Type B pancreatic cell (in vitro differentiated cells): ENCODE measurements at places on chromosomes 3 and 15.

DNA sequence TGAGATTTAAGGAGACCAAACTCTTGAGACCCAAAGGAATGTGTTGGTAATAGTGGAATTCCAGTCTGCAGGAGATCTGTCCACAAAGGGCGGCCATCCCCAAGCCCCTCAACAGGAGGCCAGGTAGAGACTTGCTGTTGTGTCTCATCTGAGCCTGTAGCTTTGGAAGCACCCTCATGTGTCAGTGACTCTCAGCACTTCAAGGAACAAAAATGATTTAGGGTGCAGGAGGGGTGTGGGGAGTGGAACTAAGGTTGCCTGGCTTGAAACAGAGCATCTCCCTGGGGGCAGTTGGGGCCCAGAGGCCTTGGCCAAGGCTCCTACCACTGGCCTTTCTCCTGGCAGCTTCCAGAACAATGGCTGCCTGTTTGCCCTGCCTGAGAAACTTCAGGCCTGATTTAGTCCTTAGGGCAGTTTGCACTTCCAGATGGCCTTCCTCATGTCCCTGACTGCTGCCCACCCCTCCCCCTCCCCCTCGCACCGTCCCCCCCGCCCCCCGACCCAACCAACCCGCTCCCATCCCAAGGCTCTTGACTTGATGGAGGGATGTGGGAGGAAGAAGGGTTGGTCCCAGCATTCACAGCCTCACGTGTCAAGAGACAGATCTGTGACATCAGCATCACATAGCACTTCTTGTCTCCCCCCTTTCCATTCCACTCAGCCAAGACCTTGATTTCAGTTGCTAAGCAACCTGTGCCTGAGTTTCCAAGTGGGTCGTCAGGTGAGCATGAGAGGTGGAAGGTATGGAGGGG lies 77.1 kb downstream of the CORO2B start:
- no peak for DNase-seq

DNA sequence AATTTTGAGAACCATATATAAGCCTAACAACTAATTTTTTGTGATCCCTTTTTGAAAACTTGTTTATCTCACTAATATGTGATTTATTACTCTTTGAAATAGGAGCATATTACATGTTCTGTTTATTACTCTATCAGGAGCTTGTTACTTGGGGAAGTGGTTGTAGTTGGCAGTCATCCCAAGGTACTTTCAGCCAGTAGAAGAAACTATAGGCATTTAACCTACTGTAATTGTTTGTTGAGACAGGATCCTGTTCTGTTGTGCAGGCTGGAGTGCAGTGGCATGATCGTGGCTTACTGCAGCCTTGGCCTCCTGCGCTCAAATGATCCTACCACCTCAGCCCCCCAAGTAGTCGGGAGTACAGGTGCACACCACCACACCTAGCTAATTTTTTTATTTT lies 195.6 kb downstream of the TCF12 start:
- no peak for DNase-seq

DNA sequence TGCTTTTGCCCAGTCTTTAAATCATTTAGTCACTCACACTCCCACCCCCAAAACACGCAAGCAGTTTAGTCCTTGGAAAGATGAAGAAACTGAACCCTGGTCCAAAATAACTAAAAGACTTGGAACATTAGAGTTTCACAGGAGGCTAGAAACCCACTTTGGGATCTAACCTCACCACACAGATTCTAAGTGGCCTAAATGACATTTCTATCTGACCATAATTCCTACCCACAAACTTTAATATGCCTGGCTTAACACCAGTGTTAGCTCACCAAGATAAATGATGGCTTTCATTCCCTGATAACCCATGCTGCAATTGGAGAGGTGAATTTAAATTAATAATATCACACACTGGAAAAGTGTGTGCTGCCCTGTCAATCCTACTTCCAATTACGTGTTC lies 295.3 kb upstream of the UBE2E2 start:
- DNase-seq = no peak

DNA sequence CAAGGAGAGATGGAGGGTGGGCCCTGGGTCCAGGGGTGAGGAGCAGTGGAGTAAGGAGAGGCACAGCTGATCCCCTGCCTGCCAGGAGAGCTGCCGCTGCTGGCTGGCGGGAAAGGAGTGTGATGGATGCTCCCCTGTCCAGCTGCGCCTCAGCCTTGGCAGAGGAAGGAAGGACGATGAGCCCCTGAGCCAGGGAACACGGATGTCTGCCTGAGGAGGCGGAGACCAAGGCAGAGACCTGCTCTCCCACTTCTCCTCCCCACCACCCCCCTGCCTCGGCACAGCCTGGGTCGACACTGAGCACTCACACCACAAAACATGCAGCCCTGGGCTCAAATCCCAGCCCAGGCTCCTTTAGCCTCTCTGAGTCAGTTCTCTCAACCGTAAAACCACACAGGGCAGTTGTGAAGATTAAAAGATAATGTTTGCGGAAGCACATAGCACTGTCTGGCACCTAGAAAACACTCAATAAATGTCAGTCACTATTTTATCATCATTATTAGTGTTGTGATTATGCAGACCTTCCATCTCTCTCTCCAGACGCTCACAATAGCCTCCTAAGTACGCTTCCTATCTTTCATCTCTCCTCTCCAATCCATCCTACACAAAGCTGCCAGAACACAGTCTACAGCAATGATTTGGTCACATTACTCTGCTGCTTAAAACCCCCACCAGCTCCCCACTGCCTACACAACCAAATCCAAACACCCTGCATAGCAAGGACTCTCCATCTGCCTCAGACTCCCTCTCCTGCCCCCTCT lies 52.2 kb downstream of the SEMA5B start:
- DNase-seq = no peak

- no peak for DNase-seq
Measured at GRCh38 chr3:14285548-14285925, 106.9 kb downstream of the LSM3 start.

DNA sequence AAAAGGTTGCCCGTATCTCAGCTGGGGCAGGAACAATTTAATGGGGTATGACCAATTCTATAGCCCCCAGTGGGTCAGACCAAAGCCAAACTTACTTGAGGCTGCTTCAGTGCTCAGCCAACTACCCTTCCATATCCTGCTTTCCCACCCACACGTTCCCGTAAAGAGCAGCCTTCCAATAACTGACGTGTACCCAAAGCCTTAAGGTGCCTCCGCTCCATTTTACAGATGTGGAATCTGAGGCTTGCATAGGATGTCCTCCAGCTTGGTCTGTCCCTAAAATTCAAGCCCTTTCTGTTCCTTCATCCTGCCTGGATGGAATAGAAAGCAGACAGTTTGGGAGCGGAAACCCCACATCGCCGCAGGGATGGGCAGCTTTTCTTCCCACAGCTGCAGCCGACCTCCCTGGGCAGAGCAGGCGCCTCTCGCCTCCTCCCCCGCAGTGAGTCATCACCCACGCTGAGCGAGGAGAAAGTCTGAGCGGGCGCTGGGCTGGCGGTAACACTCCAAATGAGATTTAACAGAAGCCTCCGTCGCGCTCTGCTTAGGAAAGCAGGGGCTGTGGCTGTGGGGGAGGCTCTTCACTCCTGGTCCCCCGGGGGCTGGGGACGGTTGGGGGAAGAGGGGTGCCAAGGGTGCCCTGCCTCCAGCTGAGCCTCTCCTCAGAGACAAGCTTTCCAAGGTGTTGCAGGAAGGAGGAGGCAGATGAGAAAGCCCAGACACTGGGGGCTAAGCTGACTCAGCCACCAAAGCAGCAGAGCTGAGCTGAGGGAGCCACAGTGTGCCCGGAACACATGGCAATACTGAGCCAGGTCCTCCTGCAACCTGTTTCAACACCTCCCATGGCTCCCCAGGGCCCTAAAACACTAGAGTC lies 57.8 kb upstream of the HRH1 start:
- no peak for DNase-seq

DNA sequence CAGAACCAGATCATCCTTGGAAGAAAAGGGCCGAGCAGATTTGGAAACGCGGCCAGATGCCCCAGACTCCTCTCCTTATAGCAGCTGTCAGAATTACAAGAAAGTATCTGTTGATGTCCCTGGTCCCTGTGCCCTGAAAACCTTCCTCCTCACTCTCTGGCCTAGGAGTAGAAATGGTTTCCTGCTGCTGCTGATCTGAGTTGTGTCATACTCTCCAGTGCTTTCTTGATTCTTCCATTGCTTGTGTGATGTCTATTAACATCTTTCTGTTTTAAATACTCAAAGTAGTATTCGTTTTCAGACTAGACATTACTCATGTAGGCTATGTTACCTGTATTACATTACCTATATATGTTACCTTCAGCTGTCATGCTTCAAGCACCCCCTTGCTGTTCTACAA lies 26.8 kb upstream of the HERC1 start:
- no peak for DNase-seq

DNA sequence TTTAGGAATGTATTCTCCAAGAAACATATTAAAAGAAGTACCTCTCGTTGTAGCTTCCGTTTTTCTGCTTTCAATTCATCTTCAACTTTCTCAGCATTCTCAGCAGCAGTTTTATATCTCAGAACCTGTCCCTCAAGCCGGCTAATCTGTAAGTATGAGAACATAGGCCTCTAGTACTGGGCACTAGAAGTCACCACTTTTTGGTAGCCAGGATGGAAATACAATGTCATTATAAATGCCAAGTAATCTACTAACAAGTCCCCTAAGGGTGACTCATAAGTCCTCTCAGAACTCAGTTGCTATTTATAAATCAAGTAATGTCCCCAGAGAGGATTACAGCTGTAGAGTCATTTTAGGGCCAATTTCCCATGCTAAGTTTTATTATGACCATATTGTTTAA lies 61.1 kb downstream of the MLH1 start:
- DNase-seq = no peak

- no peak for DNase-seq
Measured at GRCh38 chr3:107555359-107555758, 32.6 kb downstream of the BBX start.

GRCh38 chr3:61439122-61439458 lies 122.3 kb upstream of the PTPRG start:
- DNase-seq = no peak

GRCh38 chr3:132317229-132317948 lies at the start of gene ACP3:
Gene ACP3, plus strand, starts transcription at chr3:132317407. Its CDS starts 50 bp downstream, at chr3:132317457.
- no peak for DNase-seq

DNA sequence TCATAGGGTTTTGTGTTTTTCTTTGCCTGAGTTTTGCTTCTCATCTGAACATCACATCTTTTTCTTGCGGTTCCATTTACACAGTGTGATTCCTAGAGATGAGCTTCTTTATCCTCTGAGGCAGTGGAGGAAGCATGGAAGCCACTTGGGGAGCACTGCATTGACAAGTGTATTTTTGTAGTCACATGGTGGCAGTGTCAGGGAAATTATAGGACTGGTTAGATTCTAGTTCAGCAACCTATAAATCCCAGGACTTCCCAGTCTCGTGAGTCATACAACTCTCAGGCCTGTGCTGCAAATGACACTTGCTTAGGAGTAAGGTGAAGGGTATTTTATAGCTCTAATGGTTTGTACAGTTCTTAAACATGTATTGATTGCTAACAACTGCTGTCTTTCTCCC lies 58.4 kb downstream of the RBM6 start:
- no peak for DNase-seq

GRCh38 chr3:38345879-38346586 lies 552 bp upstream of the XYLB start:
- DNase-seq = no peak

GRCh38 chr3:56769116-56769707 lies 32.5 kb downstream of the ARHGEF3 start:
- DNase-seq = no peak

DNA sequence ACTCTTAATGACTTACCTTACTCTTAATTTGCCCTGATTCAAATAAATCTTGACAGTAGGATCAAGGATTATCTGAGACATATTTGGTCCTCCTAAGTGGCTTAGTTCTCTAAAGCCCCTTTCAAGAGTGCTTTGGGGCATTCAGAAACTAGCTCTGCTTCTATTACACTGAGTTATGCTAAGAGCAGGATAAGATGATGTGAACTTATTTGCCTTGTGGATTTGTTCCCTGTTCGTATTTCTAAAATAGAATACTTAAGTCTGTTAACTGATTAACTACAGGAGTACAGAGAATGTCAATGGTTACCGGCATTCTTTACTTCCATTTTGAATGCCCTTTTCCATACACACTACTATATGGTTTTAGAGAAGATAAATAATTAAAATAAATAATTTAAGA lies 14.8 kb upstream of the FRMD4B start:
- DNase-seq = no peak

DNA sequence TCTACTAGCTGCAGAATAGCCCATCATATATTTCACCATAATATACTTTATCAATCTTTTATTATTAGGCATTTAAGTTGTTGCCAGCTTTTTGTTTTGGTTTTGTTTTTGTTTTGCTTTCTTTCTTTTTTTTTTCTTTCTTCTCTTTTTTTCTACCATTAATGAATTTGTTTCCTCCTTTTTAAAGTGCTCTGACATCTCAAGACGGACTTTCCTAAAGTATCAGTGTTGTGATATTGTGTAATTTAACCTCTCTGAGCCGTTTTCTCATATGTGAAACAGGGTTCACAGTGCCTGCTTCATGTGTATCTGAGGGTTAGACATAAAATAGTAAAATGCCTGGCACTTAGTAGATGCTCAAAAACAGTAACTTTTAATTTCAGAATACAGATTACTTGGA lies 109.5 kb upstream of the IL12A start:
- no peak for DNase-seq

DNA sequence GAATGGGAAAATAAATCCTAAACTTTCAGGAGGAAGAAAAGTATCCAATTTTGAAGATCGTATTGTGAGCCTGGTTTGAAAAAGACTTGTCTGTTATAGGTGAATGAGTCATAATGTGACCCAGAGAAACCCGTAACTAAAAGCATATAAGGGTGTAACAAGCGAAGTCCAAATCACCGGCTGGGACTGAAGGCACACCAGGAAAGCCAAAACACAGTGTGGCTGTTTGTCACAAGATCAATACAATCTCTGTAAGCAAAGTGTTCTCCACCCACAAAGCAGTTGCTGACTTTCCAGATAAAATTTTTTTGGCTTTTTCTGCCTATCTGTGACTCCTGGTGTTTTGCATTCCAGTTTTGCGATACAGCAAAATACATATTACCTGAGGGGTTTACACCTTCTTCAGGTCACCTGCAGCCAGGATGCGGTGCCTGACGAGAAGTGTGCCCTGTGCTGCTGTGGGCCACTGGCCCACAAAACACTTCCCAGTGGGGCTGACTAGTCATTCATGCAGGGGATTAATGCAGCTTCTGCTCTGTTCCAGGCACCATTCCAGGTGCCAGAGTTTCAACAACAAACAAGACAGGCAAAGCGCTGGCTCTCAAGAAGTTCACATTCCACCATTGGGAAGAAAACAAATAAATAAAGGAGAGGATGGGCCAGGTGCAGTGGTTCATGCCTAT lies 14.4 kb downstream of the HES1 start:
- no peak for DNase-seq

DNA sequence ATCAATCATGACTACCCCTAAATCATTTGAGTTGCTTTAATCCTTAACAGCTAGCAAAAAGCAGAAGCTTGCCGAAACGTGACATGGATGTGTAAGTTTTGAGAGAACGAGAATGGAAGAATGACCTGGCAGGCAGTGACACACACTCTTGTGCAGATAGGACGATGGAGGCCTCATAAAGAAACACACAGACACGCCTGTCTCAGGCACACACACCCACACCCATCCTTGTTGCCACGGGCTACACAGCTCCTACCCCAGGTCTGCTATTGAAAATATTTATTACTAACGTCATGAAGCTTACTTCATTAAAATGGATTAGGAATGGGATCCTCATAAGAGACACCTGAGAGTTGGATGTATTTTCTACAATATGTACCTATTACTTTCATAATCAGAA lies 8.5 kb downstream of the MYO5C start:
- no peak for DNase-seq

GRCh38 chr3:169272532-169272931 lies 391.0 kb downstream of the MECOM start:
- no peak for DNase-seq

- no peak for DNase-seq
Measured at GRCh38 chr3:48446043-48446424, 503 bp upstream of the ATRIP start.
